HFFc6 (cell line): ENCODE measurements at places on chromosomes 11 and 22. TPM values are rescaled to one million over a fixed set of nuclear protein-coding genes. Genes with fewer than 3 reads are reported as not detected.

GRCh38 chr11:4751201-4751600 lies 18.5 kb downstream of the OR51F1 start:
- no peaks in the 10 kb centered on the region for H3K4me1 ChIP-seq
- H3K36me3 ChIP-seq, result peaks cover 5% of the 10 kb centered on the region
- H3K4me3 ChIP-seq, result no peak overlapping the region
- H3K27me3 ChIP-seq, result no peaks in the 10 kb centered on the region
- no peak overlapping the region for H3K27ac ChIP-seq
- no peak for DNase-seq

DNA sequence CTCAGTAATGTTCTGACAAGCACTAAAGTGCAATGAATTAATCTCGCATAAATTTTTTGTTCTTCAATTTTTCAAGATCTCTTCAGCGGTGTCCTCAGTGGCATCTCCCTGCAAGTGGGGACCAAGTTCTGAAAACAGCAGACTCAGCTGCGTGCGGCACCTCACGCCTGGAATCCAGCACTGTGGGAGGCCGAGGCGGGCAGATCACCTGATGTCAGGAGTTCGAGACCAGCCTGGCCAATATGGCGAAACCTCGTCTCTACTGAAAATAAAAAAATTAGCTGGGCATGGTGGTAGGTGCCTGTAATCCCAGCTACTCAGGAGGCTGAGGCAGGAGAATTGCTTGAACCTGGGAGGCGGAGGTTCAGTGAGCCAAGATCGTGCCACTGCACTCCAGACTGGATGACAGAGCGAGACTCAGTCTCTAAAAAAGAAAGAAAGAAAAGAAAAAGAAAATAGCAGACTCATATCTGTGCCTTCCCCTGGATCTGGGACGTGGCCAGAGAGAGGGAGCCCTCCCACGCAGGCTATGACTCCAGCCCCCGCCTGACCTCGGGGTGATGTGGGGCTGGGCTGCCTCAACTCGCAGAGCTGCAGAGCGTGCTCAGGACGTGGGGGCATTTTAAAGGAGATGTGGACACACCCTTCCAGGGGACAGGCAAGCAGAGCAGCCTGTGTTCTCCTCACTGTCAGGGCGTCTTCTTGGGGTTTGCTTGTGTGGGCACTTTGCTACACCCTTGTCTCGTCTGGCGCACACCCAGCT lies 346.6 kb downstream of the BRD1 start:
- no peak for DNase-seq
- H3K36me3 ChIP-seq, result peaks cover 16% of the 10 kb centered on the region
- H3K4me3 ChIP-seq, result no peak overlapping the region
- H3K27me3 ChIP-seq, result peaks cover 4% of the 10 kb centered on the region; the same call in 1 of the 2 replicates
- no peak overlapping the region for H3K27ac ChIP-seq

- H3K4me3 ChIP-seq, result no peak overlapping the region
- H3K27me3 ChIP-seq, result no peaks in the 10 kb centered on the region
Measured at GRCh38 chr11:85167038-85167437, 460.1 kb downstream of the DLG2 start.

GRCh38 chr11:101786916-101787315 lies 127.9 kb upstream of the CEP126 start:
- H3K4me1 ChIP-seq, result no peaks in the 10 kb centered on the region
- no peaks in the 10 kb centered on the region for H3K36me3 ChIP-seq

- DNase-seq, result no peak
- peaks cover 5% of the 10 kb centered on the region for H3K27me3 ChIP-seq
- H3K4me1 ChIP-seq, result no peaks in the 10 kb centered on the region
- H3K36me3 ChIP-seq, result no peaks in the 10 kb centered on the region
- H3K4me3 ChIP-seq, result no peak overlapping the region
Measured at GRCh38 chr11:15947681-15948648, 408.4 kb downstream of the SOX6 start.

- peak; percentile 19 for DNase-seq
- peaks cover 13% of the 10 kb centered on the region for H3K4me1 ChIP-seq
- H3K36me3 ChIP-seq, result no peaks in the 10 kb centered on the region
- peaks cover 20% of the 10 kb centered on the region; the same call in 1 of the 2 replicates for H3K27me3 ChIP-seq
- no peak overlapping the region for H3K27ac ChIP-seq
- no peak overlapping the region for H3K4me3 ChIP-seq
Measured at GRCh38 chr11:69912911-69913451, 93.8 kb upstream of the FGF3 start.

DNA sequence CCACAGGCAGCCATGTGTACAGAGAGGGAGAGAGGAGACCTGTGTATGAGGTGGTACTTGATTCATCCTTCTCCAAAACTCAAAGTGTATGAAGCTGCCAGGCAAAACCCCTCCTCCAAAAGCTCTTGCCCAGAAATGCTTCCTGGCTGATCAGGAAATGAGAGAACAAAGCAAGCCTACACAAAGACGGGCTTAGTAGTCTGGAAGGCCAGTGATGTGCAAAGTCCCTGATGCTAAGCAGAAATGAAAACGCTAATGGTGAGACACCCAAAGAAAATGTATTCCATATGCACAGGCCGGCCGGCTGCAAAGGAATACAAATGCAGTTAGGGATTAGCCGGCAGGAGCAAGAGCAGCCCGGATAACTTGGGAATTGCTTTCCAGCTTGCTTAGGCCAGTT lies 234.9 kb upstream of the CADM1 start:
- H3K27me3 ChIP-seq, result no peaks in the 10 kb centered on the region; the same call in 1 of the 2 replicates
- no peak overlapping the region for H3K27ac ChIP-seq
- no peak for DNase-seq

DNA sequence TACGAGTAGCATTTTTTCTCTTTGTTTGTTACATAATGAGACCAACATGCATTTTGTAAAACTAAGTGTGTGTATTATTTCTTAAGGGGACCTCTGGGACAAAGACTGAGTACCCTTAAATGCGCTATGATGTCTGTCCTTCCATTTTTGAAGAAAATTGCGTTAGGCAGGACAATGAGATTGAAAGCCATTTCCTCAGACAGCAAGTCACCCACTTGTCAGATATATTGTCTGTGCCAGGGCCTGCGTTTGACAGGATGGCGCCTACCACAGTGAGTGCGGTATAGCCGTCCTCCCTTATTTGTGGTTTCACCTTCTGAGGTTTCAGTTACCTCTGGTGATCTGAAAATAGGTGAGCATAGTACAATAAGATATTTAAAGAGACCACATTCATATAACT lies 2.2 kb downstream of the AP2A2 start:
- H3K4me1 ChIP-seq, result peaks cover 39% of the 10 kb centered on the region
- no peak overlapping the region for H3K4me3 ChIP-seq
- H3K27ac ChIP-seq, result no peak overlapping the region
- no peaks in the 10 kb centered on the region for H3K27me3 ChIP-seq
- no peak for DNase-seq

- H3K36me3 ChIP-seq, result peaks cover 6% of the 10 kb centered on the region; the same call in 1 of the 2 replicates
- H3K4me1 ChIP-seq, result no peaks in the 10 kb centered on the region
- no peaks in the 10 kb centered on the region for H3K27me3 ChIP-seq
- H3K4me3 ChIP-seq, result no peak overlapping the region
- no peak for DNase-seq
Measured at GRCh38 chr11:62087694-62088093, 36.1 kb upstream of the INCENP start.

DNA sequence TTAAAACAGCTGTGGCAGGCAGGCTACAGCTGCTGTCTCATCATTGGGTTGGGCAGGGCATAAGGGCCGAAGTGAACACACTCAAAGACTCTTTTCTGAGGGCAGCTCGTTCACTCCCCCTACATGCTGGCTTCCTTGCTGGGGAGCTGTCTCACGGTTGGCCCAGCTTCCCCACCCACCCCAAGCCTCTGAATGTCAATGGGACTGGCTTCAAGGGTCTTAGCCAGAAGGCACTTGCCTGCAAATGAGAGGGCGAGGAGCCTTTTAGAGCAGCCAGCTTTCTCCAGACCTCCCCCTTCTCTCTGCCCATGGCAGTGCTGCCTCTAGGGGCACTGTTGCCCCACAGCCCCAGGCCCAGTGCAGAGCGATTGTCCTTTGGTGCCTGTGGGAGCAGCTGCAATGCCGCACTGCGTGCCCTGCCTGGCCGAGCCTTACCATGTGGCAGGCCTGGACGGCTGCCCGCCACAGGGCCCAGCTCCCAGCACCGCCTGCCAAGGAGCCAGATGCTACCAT lies 94.7 kb upstream of the RASSF10 start:
- peak; percentile 35 for DNase-seq
- peak overlapping the region; percentile 28; the same call in 1 of the 2 replicates for H3K4me3 ChIP-seq
- peaks cover 13% of the 10 kb centered on the region for H3K27me3 ChIP-seq
- peaks cover 33% of the 10 kb centered on the region for H3K4me1 ChIP-seq
- peak overlapping the region; percentile 77 for H3K27ac ChIP-seq

DNA sequence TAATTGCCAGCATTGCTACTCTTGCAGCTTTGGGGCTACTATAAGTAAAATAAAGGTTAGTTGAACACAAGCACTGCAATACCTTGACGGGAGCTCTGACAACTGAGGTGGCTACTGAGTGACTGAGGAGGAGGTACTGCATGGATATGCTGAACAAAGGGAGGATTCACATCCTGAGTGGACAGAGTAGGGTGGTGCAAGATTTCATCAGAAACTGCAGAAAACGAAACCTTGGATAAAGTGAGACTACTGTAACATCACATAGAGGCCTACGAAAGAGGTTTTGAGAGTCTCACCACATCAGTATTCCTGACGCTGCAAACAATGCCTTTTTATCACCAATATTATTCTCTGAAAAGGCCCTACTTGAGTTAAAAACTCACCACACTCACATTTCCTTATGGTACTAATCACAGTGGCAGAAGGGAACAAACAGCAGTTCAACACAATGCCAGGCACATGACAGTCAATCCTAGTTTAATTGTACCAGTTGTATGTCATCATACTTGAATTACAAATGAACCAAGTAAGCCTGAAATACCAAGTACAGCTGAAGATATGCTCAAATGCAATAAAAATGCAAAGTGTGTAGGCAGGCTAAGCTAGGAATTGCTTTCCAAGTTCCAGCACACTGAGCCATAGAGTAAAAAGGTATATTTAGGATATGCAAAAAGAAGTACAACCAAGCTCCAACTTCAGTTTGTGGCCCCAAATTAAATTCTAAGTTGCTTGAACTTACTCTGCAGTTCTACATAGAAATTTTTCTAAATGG lies 4.0 kb upstream of the GPR83 start:
- peaks cover 15% of the 10 kb centered on the region for H3K4me1 ChIP-seq
- DNase-seq, result no peak
- H3K36me3 ChIP-seq, result peaks cover 6% of the 10 kb centered on the region; the same call in 1 of the 2 replicates
- no peak overlapping the region for H3K4me3 ChIP-seq

GRCh38 chr11:127943763-127944162 lies 643.6 kb downstream of the ETS1 start:
- no peaks in the 10 kb centered on the region; the same call in 1 of the 2 replicates for H3K36me3 ChIP-seq
- H3K27me3 ChIP-seq, result no peaks in the 10 kb centered on the region
- DNase-seq, result peak; percentile 28
- peaks cover 25% of the 10 kb centered on the region for H3K4me1 ChIP-seq
- peak overlapping the region; percentile 24; the same call in 1 of the 2 replicates for H3K4me3 ChIP-seq
- no peak overlapping the region; the same call in 1 of the 2 replicates for H3K27ac ChIP-seq

DNA sequence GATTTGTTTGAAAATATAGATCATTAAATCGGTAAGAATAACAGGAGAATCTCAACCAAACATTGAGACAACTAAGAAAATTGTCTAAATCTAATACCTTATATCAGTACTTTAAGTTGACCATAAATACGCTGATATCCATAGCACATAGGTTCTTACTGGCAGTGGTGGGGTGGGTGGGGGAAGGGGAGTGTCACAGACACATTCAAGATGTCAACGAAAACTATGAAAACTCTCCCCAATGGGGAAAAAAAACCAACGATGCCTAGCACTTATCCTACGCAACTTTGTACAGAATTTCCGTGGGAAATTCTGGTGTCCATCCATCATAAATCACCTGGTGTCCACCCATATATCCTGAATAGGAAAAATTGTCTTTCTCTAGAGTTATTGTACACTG lies 6.2 kb downstream of the GRAP2 start:
- H3K4me1 ChIP-seq, result peaks cover 7% of the 10 kb centered on the region
- no peak overlapping the region for H3K4me3 ChIP-seq
- H3K27me3 ChIP-seq, result peaks cover 18% of the 10 kb centered on the region

GRCh38 chr11:109034339-109034696 lies 369.4 kb downstream of the DDX10 start:
- DNase-seq, result peak; percentile 39
- H3K27me3 ChIP-seq, result no peaks in the 10 kb centered on the region
- H3K4me1 ChIP-seq, result peaks cover 73% of the 10 kb centered on the region
- H3K27ac ChIP-seq, result peak overlapping the region; percentile 86
- 0 out of 2 replicates have a peak, but pooled peaks cover 5% of the 10 kb centered on the region for H3K36me3 ChIP-seq

DNA sequence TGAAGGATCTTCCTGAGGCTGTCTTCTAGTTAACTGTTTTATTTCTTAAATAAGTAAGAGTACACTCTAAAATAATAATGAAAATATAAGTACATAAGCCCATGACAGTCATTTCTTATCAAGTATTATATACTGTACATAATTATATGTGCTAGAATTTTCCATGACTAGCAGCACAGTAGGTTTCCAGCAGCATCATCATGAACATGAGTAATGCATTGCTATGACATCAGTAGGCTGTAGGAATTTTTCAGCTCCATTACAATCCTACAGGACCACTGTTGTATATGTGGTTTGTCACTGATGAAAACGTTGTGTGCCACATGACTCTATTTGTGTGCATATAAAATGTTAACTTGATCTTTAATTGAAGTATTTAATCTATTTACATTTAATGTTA lies 22.0 kb downstream of the ZNF202 start:
- no peaks in the 10 kb centered on the region; the same call in 1 of the 2 replicates for H3K36me3 ChIP-seq
- DNase-seq, result peak; percentile 70
- H3K4me1 ChIP-seq, result peaks cover 8% of the 10 kb centered on the region
- peaks cover 12% of the 10 kb centered on the region for H3K27me3 ChIP-seq

- H3K4me1 ChIP-seq, result peaks cover 87% of the 10 kb centered on the region
- H3K27ac ChIP-seq, result no peak overlapping the region
- H3K36me3 ChIP-seq, result peaks cover 15% of the 10 kb centered on the region
- no peak for DNase-seq
- peaks cover 1% of the 10 kb centered on the region; the same call in 1 of the 2 replicates for H3K27me3 ChIP-seq
- no peak overlapping the region for H3K4me3 ChIP-seq
Measured at GRCh38 chr11:35079611-35080010, 59.4 kb upstream of the CD44 start.

- H3K36me3 ChIP-seq, result peaks cover 10% of the 10 kb centered on the region; the same call in 1 of the 2 replicates
- no peak for DNase-seq
- H3K4me3 ChIP-seq, result no peak overlapping the region
- peaks cover 11% of the 10 kb centered on the region for H3K4me1 ChIP-seq
Measured at GRCh38 chr22:37023743-37024338, 4.3 kb downstream of the MPST start.

DNA sequence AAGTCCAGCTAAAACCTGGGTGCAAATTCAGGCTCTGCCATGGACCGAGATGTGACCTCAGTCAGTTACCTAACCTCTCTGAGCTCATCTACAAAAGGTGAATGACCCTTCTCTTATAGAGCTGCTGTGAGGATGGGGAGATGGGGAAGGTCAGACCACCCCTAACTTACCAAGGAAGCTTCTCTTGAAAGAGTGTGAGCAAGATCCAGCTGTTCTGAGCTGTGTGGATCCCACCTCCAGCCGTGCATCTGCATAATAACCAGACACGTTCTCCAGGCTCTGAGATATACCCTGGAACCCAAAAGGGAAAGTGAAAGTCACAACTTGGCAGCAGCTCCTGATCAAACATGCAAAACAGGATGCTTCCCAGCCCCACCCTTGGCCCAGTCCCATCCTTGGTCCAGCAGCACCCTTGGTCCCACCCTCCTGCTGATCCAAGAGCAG lies at the start of gene APOL3:
APOL3 (minus strand) TSS at position 257 of the 444 bp plus-strand sequence. CDS start 11,700 bp downstream, outside the sequence.
- H3K4me1 ChIP-seq, result peaks cover 20% of the 10 kb centered on the region
- DNase-seq, result no peak
- H3K4me3 ChIP-seq, result peak within 1 kb of the TSS; percentile 22; the same call in 1 of the 2 replicates
- H3K27me3 ChIP-seq, result peaks cover 10% of the 10 kb centered on the region
- no peaks in the 10 kb centered on the region for H3K36me3 ChIP-seq

The SERHL2 gene
- total RNA-seq, result 4.6 to 6.1 TPM (median 4.9 TPM) in 3 replicates

The C22orf31 gene
- not detected in 2 replicates for total RNA-seq

The USP2 gene
- 0.42 to 0.71 TPM (median 0.67 TPM) in 3 replicates for total RNA-seq

The TSPAN32 gene
- total RNA-seq, result not detected in 3 replicates

The LIMK2 gene
- 25.9 to 31.9 TPM (median 28.0 TPM) in 3 replicates for total RNA-seq

The KCNA4 gene
- total RNA-seq, result not detected in 3 replicates

The TUBGCP6 gene
- total RNA-seq, result 20.2 to 26.5 TPM (median 23.0 TPM) in 3 replicates
